ENCODE measurements at places on chromosomes 1 and 21.

- DNase-seq, result no peak
Observed at GRCh38 chr1:178937695-178938094, 66.8 kb upstream of the ANGPTL1 start.

GRCh38 chr21:42461881-42462877, 33.8 kb downstream of the RSPH1 start:
- no peak for DNase-seq

DNA sequence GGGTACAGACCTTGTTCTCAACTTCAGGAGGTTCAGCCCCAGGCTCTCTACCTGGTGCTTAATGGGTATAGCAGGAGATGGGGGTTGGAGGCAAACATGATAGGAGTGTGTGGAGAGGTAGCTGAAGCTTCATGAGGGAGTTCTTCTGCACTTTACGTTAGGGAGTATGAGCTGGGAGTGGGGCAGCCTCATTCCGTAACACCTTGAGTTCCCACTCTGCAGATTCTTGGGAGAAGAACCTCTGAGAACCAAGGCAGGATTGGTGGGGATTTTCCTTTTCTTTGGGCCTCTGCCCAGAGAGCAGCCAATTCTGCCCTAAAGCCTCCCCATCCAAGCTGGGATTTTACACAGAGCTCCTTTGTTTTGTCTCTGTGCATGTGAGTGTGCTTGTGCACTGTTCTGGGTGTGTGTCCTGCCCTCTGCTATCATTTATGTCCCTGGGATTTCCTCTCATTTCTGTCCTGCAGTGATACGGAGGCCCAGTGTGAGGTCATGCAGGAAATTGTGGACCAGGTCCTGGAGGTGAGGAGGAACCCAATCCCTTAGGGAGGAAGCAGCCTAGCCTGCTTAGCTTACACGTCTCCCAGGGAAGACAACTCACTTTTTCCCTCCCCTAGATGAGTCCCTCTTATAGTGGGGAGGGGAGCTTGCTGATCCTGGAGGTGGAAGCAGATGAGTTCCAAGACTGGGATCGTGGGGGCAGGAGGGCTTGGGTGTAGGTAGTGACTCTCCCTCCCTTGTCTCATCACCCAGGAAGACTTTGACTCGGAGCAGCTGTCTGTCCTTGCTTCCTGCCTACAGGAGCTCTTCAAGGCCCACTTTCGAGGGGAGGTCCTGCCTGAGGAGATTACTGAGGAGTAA, 11.6 kb upstream of the SLC27A3 start:
- DNase-seq, result peak; percentile 16

DNA sequence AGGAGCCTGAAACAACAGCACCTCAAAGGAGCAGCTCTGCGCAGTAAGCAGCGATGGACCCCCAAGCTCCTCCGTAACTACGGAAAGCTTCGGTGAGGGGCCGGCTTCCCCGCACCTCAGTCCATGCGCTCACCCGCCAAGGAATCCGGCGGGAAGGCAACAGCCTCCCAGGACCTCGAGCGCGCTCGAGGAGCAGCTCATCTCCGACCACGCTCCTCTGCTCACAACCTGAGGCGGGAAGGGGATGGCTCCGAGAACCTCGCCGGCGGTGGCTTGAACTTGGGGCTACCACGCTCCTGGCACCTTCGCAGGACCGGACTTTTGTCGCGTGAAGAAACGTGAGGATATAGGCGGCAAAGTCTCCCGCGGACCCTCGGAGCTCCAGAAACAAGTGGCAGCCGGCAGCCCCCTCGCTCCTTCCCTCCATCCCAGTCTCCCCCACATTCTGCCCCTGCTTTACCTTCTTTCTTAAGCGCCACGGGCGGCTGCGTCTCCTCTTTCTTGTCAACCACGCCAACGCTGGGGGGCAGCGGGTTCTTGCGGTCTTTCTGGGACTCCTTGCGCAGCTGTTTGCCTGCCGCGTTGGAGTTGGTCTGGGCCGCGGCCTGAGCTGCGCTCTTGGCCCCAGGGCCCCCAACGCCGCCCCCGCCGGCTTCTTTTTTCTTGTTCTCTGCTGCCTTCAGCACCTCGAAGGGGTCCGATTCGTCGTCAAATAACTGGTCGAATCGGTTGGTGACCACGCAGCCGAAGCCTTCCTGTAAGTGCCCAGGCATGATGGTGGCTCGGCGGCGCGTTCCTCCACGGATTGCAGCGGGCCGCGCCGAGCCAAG, 459 bp downstream of the SERBP1 start:
- no peak for DNase-seq

DNA sequence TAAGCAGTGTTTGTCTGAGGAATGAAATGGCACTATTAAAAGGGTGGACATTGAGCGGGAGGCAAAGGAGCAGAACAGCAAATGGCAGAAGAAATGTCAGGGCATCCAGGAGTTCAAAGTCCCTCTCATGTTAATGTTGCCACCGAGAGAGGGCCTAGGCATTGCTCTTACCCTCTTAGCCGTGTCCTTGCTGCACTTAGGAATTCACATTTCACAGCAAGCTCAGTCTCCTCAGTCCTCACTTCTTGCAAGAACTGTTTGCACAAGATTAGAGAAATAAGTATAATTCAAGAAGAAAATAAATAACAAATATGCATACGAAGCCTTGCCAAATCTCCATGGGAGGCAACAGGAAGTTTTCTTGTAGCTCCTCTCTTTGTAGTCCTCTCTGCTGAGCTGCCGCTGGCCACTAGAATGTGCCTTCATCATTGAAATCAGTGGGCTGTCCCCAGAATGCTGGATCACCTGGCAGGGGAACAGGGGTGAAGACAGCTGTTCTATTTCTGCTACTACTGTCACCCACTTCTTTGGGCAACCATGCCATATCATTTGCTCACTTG, 205.8 kb downstream of the ZNF326 start:
- DNase-seq, result no peak

GRCh38 chr21:44989943-44990780, 50.3 kb downstream of the SLX9 start:
- DNase-seq, result no peak

- peak; percentile 32 for DNase-seq
Observed at GRCh38 chr21:41168391-41169257, 664 bp downstream of the BACE2 start.

GRCh38 chr1:53087332-53088285, 25.6 kb downstream of the PODN start:
- DNase-seq, result no peak

DNA sequence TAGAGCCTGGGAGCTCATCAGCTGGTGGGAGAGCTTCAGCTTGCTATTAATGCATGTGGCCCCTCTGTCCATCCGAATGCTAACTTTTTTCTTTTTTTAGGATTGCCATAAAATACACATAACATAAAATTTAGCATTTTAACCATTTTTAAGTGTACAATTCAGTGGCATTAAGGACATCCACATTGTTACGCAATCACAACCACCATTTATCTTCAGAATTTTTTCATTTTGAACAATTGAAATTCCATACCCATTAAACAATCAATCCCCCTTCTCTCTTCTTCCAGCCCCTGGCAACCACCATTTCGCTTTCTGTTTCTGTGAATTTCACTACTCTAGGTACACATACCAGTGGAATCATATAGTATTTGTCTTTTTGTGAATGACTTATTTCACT, 4.9 kb upstream of the KCNK1 start:
- DNase-seq, result no peak

GRCh38 chr1:236303675-236304074, 21.9 kb upstream of the ERO1B start:
- no peak for DNase-seq

DNA sequence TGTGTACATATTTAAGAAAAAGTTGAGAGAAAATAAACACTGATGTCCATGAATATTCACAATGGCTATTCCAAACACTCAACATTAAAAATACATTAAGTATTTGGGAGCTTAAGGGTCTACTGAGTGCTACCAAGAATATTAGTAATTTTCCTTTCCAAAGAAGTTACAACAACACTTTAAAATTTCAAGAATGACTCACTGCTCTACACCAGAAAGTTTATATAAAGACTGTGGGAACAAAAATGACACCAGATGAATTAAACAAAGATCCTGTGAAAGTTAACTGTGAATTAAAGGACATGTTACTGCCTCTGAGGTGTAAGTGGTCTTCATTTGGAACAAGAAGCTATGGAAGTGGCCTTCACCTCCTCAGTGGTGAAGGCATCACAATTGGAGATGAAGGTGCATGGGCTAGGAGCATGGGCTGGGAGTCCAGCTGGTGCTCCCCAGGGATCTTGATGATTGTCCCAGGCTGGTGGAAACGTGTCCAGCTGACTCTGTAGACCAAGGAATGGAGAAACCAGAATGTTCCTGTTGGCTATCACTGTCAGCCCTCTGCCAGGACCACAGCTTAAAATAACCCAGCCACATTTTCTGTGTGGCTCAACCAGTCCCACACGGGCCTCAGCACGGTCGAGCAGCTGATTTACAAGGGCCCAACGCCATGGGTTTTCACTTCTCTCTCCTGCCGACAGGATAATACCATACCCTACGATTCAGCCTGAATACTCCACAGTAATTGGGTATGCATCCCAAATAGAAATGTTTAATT, 28.8 kb downstream of the TAF5L start:
- DNase-seq, result no peak

DNA sequence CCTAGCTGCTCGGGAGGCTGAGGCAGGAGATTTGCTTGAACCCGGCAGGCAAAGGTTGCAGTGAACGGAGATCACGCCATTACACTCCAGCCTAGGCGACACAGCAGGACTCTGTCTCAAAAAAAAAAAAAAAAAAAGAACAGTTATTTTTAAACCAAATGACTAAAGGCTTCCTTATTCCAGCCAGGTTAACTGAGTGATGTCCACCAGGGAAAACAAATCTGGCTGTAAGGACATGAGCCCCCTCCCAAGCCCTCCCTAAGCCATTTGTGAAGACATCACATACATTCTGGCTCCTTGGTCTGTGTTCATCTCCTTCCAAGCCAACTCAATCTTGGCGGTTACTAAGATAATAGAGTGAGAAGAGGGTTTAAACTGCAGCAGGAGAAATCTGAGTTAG, 8.2 kb downstream of the TMCC2 start:
- no peak for DNase-seq

- no peak for DNase-seq
Observed at GRCh38 chr1:63891060-63891690, 117.4 kb downstream of the ROR1 start.

DNA sequence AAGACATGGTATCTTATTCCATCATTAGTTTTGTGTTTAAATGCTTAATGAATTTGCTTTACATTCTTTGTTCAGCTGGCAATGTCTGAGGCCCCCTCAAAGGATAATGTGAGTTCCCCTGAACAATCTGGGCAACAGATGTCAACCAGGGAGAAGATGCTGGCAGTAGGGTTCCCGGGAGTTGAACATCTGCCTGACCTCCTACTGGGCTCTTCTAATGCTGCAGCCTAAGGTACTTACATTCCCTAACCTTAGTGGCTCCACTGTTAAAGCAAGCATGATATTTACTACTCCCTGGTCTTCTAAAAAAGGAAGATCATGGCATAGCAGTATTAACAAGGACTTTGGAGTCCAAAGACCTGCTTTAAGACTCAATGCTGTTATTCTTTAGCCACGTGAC, 574.9 kb upstream of the NR5A2 start:
- no peak for DNase-seq

GRCh38 chr1:230633469-230633868, 8.8 kb upstream of the COG2 start:
- DNase-seq, result no peak

GRCh38 chr21:44345495-44345894, 6.3 kb upstream of the CFAP410 start:
- DNase-seq, result no peak

GRCh38 chr1:27555700-27556424, 48.1 kb downstream of the AHDC1 start:
- no peak for DNase-seq

- DNase-seq, result no peak
Observed at GRCh38 chr1:235675152-235675890, 25.7 kb upstream of the GNG4 start.

GRCh38 chr1:1832820-1833219, 54.5 kb upstream of the NADK start:
- DNase-seq, result no peak

- no peak for DNase-seq
Observed at GRCh38 chr1:185044387-185044786, 971 bp upstream of the RNF2 start.

GRCh38 chr1:7921796-7922195, 18.8 kb downstream of the TNFRSF9 start:
- no peak for DNase-seq

DNA sequence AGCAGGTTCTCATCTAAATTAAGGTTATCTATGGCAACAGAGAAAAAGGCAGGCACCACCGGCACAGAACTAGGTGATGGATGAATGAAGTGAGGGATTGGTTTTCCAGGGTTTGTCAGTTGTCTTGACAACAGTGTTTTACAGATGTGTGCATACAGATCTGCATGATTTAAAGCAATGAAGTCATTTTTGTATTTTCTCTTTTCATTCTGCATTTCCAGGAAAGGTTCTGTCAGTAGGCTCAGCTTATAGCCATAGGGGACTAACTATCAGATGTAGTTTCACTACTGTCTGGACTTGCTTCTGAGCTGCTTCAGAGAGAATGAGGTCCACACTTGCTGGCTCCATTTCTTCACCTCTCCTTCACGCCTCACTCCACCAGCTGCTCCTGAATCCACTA, 98.2 kb upstream of the LMO4 start:
- DNase-seq, result no peak

GRCh38 chr1:9297831-9298230, 5.1 kb downstream of the SPSB1 start:
- DNase-seq, result no peak

- no peak for DNase-seq
Observed at GRCh38 chr1:246828818-246829217, 102.9 kb downstream of the AHCTF1 start.

- no peak for DNase-seq
Observed at GRCh38 chr1:1082239-1082775, 8.2 kb upstream of the RNF223 start.

DNA sequence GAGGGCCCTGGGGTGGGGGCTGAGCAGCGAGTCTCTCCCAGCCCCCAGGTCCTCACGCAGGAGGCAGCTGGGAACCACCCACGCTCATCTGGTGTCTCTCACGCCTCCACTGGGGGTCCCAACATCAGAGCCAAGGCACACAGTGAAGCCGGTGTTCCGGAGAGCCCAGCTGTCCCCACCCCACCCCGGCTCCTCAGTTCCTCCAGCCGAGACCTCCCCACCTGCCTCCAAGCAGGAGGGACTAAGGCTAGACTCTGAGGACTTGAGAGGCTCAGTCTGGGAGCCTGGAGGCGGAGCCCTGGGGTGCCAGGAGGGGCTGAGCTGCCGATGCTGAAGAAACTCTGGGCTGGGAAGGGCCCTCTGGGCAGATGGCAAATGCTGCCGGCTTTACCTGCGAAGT, 1.6 kb upstream of the HPCA start:
- DNase-seq, result no peak

GRCh38 chr1:179917601-179918429, 35.7 kb downstream of the TOR1AIP1 start:
- no peak for DNase-seq

GRCh38 chr1:161421456-161421855, 53.8 kb upstream of the CFAP126 start:
- DNase-seq, result no peak

GRCh38 chr1:161915051-161915503, 108.6 kb downstream of the OLFML2B start:
- no peak for DNase-seq

GRCh38 chr1:1567152-1567875, 7.3 kb downstream of the SSU72 start:
- no peak for DNase-seq

- no peak for DNase-seq
Observed at GRCh38 chr21:32817208-32817607, 45.7 kb upstream of the PAXBP1 start.

All from hypothalamus (tissue), 51 donors.